ENCODE measurements at places on chromosomes 4 and X.

DNA sequence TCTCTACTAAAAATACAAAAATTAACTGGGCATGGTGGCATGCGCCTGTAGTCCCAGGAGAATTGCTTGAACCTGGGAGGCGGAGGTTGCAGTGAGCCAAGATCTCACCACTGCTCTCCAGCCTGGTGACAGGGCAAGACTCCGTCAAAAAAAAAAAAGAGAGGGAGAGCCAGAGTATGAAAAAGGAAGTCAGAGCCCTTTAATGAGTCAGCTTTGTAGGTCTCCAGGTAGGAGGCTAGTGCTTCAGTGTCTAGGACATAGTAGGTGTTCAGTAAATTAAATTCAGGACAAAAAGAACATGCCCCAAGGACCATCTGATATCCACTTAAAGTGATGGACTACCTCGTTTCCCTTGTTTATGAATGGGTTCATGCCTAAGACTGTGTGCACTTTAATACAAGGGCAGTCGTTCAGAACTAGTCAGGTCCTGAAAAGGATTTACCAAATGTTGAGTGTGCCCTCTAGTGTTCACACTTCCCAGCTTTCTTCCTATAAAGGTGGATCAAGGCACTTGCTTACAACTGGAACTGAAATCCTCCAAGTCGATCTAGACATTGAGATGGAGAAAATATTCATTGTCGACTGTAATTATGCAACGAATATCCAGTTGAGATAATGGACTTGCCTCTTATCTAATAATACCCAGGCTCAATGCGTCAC is 29.0 kb downstream of the F9 start:
- no peak for DNase-seq

DNA sequence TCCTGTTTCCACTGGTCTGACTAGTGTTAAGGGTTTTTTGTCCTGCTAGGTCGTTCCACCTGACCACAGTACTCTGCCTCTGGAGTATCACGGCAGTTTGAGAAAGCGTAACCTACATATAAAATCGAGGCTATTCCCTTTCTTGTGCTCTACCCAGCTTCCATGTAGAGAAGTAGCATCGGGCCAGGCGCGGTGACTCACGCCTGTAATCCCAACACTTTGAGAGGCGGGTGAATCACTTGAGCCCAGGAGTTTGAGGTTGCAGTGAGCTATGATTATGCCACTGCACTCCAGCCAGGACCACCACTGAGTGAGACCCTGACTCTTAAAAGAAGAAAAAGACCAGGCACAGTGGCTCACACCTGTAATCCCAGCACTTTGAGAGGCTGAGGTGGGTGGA is 7.5 kb downstream of the PPEF1 start:
- DNase-seq, result no peak

DNA sequence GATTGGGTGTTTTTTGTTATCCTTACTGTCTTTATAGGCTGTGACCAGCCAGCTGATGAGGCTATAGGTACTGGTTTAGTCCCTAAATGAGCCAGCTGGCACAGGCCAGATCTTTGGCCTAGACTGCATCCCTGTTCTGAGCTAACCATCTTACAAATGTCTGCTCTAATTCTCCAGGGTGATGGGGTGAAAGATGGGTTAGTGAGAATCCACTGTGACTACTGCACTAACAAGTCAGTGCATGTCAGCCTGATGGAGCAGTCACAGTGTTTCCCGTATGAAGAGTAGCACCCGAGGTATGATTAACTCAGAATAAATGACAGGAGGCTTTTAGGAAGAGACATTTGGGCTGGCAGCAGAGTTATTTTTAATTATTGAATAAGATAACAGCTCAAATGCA is 181.0 kb downstream of the DCTD start:
- peak; percentile 25 for DNase-seq

- DNase-seq, result no peak
Observed at GRCh38 chr4:77185686-77186085, 28.7 kb downstream of the CCNG2 start.

- DNase-seq, result no peak
Observed at GRCh38 chrX:111411557-111411956, 435 bp downstream of the DCX start.

- no peak for DNase-seq
Observed at GRCh38 chrX:148498067-148498466, 2.4 kb upstream of the AFF2 start.

DNA sequence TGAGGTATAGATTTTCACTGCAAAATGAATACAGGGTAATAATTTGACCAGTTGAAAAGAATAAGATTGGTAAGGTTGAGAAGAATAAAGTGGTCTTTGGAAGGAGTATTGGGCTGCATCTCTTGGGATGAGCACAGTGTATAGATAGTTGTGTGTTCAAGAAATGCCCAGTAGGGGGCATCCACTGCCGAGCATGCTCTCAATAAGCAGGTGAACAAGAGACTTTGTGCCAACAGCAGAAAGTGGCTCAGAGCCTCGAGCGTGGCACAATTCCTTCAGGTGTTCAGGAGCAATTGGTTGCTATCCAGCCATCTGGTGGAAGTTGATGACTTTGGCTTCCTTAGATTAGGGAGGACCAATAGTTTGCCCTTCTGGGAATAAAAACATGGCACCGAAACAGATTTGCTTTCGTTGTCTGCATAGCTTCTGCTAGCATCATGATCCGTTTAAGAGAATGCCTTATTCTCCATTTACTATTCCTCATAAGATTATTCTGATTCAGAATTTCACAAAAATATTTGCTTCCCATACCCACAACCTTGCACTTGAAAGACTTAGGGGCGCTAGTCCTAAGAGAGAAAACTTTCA is 258.1 kb upstream of the NEIL3 start:
- DNase-seq, result no peak
